Cerebellar nuclear complex (tissue), 1 donor: ENCODE measurements at places on chromosomes 5 and 9.

DNA sequence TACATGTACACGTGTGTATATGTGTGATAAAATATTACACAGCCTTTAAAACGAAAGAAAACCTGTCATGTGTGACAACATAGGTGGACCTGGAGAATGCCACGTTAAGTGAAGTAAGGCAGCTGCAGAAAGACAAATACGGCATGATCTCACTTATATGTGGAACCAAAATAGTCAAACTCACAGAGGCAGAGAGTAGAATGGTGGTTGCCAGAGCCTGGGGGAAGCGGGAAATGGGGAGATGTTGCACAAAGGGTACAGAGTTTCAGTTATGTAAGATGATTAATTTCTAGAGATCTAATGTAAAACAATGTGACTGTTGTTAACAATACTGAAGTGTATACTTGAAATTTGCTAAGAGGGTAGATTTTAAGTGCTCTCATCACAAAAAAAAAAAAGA is 34.8 kb downstream of the ADAMTS12 start:
- no peak for DNase-seq

DNA sequence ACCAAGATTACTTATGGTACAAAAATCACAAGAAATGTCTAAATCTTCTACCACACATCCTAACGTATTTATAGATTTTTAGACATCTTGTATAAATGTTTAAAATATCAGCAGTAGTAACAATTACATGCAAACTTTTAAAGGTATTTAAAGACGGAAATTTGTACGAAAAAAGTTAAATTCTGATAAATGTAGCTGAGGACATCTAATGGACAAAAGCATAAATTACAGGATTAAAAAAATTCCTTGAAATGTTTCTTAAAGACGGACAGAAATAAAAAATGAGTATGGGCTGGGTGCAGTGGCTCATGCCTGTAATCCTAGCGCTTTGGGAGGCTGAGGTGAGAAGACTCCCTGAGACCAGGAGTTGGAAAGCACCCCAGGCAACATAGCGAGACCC is 15.8 kb downstream of the ERCC8 start:
- DNase-seq: no peak

DNA sequence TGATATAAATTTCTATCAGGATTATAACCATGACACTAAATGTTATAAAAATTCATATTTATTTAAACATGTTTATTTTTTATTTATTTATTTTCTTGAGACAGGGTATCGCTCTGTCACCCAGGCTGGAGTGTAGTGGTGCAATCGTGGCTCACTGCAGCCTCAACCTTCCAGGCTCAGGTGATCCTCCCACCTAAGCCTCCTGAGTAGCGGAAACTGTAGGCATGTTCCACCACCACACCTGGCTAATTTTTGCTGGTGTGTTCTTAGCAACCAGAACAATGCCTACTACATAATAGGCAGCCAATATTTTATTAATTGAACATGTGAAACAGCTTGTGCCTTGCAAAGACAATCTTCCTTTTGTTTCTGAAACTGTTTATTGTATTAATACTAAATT is 6.5 kb upstream of the PTBP3 start:
- no peak for DNase-seq

DNA sequence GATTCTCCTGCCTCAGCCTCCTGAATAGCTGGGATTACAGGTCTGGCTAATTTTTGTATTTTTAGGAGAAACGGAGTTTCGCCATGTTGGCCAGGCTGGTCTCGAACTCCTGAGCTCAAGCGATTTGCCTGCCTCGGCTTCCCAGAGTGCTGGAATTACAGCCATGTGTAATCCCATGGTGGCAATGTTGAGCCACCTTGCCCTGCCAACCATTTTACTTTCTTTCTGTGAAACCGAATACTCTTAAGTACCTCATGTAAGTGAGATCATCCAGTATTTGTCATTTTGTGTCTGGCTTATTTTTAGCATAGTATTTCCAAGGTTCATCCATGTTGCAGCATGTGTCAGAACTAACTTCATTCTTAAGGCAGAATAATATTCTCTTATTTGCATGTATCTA is 8.2 kb downstream of the PRRC2B start:
- DNase-seq: no peak

- DNase-seq: no peak
Measured at GRCh38 chr5:154118893-154119336, 71.6 kb upstream of the GALNT10 start.
